ENCODE measurements at places on chromosomes 1 and 21.

- no peak for DNase-seq
These were observed 17.2 kb downstream of the CASP9 start for GRCh38 chr1:15506831-15507230.

- no peak for DNase-seq
These were observed 50.3 kb upstream of the L1TD1 start for GRCh38 chr1:62144238-62144831.

GRCh38 chr1:11397151-11397901, 81.6 kb upstream of the DISP3 start:
- DNase-seq, result no peak

- no peak for DNase-seq
These were observed 105.9 kb upstream of the POU3F1 start for GRCh38 chr1:38152351-38153065.

DNA sequence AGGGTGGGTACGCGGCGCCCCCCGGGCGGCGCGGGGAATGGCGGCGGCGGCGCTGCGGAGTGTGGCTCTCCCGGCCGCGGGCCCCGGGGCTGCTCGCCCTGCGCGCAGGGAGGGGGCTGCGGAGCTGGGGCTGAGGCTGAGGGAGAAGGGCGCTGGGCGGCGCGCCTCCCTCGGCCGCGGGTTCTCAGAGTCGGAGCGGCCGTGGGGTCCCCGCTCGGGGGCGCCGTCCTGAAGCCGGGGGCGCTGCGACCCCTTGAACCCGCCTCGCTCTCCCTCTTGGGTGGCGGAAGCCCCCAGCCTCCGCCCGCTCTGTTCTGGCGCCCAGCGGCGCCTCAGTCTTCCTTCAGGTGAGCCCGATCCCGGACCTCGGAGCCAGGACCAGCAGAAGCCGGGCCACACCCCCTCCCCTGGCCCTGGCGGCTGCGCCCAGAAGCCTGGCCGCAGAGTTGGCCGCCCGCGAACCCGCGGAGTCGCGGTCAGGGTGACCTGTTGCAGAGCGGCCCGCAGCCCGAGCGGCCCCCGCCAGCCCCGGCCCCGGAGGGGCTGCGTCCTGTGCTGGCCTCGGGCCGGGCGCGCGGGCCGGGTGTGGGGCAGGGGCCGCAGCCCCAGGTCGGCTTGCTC, 532 bp downstream of the RALGPS2 start:
- no peak for DNase-seq

DNA sequence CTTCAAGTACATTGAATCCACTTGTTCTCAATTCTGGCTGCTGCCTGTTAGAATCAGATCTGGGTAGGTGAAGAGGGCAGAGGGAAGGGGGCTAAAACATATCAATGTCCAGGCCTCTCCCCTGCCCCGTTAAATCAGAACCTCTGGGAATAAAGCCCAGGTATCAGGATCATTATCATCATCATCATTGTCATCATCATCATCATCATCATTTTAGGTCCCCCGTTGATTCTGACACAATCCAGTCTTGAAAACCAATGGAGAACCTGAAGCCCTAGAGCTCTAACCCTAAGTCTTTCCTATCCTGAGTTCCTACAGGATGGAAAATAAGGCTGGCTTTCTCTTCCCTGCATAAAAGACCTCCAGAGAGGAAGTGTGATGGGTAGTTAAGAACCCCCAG, 93.1 kb downstream of the TAS1R2 start:
- DNase-seq, result no peak
